ENCODE measurements at places on chromosomes 7 and 10. TPM values are rescaled to one million over a fixed set of nuclear protein-coding genes. Genes with fewer than 3 reads are reported as not detected.

Gene PIK3CG
- total RNA-seq: 0.82 TPM

Gene CELF2
- total RNA-seq: 65.0 TPM

- peak; percentile 74 for DNase-seq
These were observed 34.6 kb downstream of the CHST3 start for GRCh38 chr10:71998840-71999194.

- DNase-seq: no peak
These were observed 218.4 kb downstream of the STK31 start for GRCh38 chr7:23928418-23928775.

DNA sequence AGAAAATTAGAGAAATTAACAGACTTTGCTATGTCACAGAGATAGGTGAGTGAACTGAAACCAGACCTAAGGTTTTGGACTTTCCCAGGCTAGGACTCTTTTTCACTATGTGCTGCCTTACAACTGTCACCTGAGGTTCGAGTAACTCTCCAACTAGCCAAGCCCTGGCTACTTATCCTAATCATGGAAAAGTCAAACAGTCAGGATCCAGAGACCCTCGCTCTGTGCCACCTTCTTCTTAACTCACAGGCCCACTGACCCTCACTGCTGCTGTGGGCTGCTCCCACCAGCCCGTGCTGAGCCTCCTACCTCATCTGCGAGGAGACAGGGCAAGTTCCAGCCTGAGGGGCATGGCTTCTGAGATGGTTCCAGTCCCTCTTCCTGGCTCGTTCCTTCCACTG lies 211.4 kb upstream of the KLF14 start:
- DNase-seq: no peak

GRCh38 chr10:7948371-7949000 lies 106.0 kb upstream of the GATA3 start:
- peak; percentile 51 for DNase-seq

DNA sequence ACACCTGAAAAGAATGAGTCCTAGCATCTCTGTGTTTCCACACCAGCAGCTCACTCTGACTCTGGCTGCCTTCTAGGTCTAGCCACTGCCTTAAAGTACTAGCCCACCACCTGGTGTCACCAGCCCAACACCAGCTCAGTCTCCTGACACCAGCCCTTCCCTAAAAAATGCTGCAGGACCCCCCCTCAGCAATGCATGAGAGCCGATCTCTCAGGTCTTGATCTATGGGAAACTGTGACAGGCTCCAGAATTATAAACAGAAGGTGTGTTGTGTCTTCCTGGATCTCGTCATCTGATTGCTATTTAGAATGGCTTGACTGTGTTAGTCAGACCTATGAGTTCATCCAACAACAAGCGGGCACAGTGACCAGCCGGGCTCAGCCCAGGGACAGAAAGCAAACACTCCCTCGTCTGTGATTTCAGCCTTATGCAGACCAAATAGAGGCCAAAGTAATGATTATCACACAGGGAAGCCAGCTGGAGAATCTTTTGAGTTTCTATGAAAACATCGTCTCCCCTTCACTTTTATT lies 66.6 kb downstream of the CUBN start:
- peak; percentile 91 for DNase-seq

DNA sequence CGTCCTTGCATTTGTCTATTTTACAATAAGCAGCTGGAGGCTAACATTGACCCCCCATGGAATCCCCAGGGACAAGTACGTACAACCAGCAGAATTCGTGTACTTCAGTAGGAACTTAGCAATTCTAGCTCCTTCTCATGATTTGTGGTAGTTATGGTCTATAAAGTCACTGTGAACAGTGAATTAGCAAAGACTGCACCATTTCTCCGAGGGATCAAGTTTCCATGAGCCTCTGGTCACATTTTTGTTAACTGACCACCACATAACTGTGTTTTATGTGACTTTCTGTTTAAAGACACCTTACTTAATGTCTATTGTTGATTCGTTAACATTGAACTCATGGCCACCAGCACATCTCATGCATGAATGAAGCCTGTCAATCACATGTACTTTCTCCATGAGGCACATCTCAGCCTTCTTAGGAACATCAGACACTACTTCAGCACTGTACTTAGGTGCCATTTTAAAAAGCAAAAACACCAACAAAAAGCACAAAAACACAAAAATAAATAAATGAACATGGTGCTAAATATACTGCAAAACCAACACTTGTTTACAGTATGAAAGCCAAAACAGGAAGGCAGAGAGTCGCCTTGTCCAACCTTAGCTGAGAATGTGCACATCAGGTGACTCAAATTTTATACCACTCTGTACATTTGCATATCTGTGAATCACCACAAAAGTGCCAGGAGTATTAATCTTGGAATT lies 9.0 kb upstream of the UCN3 start:
- no peak for DNase-seq

GRCh38 chr10:123970207-123970926 lies 78.8 kb upstream of the CPXM2 start:
- no peak for DNase-seq

GRCh38 chr7:16028636-16029035 lies 342.2 kb upstream of the MEOX2 start:
- DNase-seq: no peak

GRCh38 chr10:95864906-95865813 lies 42.6 kb upstream of the CC2D2B start:
- peak; percentile 67 for DNase-seq

GRCh38 chr7:157727964-157728615 lies 391.3 kb downstream of the DNAJB6 start:
- DNase-seq: no peak

All from astrocyte (in vitro differentiated cells and primary cell).